LoVo (cell line): ENCODE measurements at places on chromosomes 11 and 22.

- DNase-seq, result peak; percentile 68
Observed at GRCh38 chr11:114166897-114167323, 107.4 kb downstream of the ZBTB16 start.

- DNase-seq, result no peak
Observed at GRCh38 chr11:27621405-27622161, 78.7 kb downstream of the BDNF start.

DNA sequence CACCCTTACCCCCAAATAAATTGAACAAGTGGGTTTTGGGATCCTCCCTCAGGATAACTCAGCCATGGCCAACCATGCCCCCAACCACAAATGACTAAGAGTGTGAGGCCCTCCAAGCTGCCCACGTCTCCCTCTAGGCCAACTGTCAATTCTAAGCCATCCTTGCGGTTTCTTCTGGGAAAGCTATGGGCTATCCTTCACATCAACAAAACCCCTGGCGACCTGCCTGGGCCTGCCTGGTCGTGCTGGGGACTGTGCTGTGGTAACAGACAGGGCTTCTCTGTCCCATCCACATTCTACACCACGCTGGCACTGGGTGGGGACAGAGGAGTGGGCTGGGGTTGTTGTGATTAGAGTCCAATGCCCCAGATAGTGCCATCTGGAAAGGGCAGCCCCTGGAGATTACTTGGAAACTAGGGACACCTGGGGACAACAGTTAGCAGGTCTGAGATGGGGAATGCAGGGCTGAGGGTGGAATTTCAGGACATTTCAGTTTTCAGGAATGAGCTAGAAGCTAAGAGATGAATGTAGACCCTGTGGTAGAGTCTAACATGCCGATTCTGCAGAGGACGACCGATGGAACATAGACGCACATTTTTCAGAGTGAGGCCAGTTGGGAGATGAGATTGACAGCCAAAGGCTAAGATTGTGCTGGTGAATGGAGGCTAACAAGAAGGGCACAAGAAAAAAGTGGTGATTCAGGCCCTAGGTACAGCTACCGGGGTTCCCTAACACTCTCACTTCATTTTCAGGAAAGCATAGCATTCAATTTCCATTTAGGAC lies 131.9 kb downstream of the RASSF10 start:
- peak; percentile 46 for DNase-seq

- no peak for DNase-seq
Observed at GRCh38 chr11:109309153-109309552, 112.8 kb upstream of the C11orf87 start.

DNA sequence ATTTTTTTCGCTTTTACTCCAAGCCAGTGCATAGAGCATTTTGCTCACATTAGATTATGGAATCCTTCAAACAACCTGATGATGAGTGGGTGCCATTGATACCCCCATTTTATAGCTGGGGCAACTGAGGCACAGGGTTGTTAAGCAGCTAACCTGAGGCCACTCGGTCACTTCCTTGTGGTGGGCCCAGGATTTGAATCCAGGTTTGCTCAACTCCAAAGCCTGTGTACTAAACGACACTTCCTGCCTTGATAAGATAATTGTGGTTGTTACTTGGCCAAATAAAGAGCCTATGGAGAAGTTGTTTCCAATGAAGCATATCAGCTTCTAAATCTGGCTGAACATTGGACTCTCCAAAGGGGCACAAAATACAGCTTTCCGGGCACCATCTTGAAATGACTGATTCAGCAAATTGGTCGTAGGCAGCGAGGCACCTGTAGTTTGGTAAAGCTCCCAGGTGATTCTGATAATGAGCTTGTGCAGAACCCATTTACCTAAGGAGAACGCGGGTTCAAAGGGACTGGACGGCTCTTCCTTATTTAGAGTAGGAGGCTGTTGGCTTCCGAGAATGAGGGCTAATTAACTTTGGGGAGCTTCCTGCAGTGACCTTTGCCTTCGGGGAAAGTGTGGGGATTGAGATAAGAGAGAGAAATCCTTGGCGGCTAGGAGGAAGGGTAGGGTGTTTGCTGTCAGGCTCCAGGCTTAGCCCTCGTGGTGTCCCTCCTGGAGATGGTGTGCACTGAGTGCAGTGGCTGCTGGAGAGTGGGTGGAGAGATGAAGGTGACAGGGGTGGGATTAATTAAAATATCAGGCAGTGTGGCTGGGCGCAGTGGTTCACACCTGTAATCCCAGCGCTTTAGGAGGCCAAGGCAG lies 17.5 kb upstream of the EHF start:
- DNase-seq, result peak; percentile 62

- peak; percentile 96 for DNase-seq
Observed at GRCh38 chr11:57761301-57762234, at the start of gene CTNND1. CTNND1 (plus strand) TSS chr11:57761802; CDS start chr11:57791479, 29,677 bp downstream.

DNA sequence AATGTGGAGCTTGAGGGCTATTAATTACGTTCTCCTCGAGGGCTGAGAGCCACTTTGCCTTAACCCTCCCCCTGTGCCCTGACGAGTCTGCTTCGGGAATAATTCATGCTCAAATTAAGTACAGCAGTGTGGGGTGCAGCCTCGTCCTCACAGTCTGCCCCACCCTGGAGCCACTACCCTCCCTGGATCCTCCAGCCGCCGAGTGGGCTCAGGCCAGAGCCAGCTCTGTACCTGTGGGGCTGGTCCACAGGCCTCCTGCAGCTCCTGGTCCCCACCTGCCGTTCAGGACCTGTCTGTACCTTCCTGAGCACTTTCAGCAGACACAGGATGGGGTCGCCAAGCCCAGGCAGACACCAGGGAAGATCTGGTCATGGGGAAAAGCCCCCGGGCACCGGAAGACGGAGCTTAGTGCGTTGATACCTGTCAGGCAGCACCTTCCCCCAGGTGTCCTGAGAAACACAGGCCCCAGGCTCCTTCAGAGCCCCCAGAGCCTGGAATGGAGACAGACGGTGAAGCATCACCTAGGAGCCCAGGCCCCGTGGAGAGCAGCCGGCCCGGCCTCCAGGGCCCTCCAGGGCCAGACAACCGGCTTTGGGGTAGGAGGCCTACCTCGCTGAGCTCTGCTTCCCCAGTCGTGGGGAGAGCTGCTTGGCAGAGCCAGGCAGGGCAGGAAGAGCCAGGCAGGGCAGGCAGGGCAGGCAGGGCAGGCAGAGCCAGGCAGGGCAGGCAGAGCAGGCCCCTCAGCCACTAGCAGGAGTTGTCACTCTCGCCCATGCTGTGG lies 9.7 kb downstream of the TSPAN32 start:
- DNase-seq, result no peak

DNA sequence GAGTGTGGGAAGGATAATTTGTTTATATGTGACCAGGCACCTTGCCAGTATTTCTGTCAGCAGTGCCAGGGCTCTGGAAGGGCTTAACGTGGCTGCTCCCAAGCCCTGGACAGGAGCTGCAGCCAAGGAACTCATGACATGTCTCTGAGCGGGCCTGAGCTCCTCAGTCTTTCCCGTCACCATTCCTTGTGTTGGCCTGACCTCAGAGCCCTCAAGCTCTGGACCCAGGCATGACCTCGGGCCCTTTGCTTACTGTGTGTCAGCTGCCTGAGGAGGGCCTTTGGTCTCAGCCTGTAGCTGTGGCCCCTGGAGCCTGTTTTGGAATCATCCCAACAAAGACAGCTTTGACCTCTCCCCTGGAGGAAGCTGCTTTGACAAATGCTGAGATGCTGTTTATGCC lies 264.1 kb upstream of the PLET1 start:
- DNase-seq, result no peak

DNA sequence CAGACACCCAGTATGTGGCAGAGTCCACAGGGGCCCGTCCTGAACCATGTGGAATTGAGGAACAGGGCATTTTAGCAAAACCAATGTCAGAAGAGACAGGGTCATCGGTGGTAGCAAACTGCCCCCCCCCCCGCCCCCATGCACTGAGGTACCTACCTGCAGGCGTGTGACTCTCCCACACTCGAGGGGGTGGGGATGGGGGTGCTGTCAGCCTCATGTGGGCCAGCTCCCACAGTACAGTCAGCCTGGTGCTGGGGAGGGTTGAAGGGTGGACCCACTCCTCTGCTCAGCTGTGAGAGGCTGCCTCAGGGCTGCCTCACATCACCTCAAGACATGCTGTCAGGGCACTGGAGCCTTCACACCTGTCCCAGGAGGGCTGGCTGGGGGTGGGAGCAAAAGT lies 10.7 kb upstream of the SUSD2 start:
- no peak for DNase-seq

- no peak for DNase-seq
Observed at GRCh38 chr11:122100037-122100755, 15.8 kb downstream of the BLID start.

DNA sequence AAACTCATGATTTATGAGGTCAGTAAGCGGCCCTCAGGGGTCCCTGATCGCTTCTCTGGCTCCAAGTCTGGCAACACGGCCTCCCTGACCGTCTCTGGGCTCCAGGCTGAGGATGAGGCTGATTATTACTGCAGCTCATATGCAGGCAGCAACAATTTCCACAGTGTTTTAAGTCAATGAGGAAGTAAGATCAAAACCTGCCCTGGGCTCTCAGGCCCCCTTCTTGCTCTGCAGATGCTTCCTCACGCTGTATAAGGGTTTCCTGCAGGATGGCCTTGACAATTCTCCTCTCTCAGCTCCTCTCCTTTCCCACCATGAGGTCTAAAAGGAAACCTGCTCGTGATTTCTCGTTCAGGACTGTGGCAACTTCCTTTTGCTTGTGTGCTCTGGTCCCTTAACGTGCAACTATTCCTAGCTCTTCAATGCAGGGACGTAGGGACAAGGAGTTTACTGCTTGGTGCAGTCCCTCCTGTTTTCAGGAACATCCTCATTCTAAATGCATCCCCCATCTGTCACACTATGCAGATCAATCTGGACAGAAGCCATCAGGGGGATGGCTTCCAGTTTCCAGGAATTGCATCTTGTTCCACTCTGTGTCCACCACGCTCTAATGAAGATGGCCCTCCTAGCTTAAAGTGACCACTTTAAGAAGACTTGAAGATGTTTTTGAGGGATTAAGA lies 64.3 kb upstream of the IGLL5 start:
- no peak for DNase-seq

GRCh38 chr11:130504317-130504716 lies 55.9 kb downstream of the ADAMTS15 start:
- DNase-seq, result no peak

DNA sequence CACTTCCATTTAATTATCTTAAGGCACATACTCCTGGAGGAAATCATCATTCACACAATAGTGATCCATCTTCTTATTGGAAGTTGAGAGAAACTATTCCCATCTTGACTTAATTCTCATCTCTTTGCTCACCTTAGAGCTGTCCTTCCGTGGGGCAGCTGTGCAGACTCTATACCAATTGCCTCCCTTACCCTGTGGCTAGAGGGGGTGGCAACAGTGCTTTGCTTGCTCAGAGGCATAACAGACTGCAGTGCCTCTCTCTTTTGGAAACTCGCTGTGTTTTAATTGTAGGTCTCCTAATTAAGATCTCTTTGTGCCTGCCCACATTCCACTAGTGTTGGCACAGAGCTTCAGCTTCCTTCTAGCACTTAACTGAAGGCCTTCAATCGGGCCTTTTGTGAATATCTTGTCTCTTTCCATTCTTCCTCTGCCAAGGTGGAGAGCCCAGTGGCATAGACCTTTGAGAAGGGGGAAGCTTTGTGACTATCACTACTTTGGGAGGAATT lies 5.5 kb downstream of the KMT2A start:
- no peak for DNase-seq

DNA sequence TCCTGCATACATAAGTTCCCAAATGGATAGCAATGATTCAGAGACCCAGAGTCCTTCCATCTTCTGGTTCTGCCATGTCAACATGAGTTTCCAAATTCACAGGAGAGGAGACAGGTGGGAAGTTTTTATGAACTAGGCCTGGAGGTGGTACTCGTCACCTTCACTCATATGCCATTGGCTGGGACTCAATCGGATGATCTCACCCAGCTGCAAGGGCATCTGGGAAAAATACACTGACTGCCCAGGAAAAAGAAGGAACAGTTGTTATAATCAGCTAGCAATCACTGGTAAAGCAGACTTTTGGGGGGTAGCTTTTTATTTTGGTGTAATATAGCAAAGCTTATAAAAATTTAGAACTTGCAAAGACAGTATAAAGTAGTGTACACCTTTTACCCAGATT lies 83.9 kb downstream of the OTOG start:
- DNase-seq, result no peak

- DNase-seq, result no peak
Observed at GRCh38 chr22:27437570-27437969, 364.0 kb downstream of the MN1 start.

DNA sequence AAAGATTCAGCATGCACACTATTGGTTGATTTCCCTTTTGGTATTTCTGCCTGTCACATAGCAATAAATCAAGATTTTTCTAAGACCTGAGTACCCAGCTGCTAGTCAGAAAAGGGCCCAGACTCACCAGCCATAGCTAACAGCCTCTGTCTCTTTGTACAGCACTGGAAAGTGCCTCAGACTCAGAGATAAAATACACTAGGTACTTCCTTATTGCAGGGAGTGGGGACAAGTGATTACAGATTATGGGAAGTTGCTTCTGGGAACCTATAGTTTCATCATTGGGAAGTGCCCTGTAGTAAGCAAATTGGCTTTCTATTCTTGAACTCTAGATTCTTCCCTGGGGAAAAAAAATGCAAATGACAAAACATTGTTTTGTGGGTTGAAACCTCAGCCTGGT lies at the start of gene CASP5:
CASP5 (minus strand) TSS at position 166 of the 400 bp plus-strand sequence; CDS start at position 134, 32 bp downstream.
- DNase-seq, result peak; percentile 36

DNA sequence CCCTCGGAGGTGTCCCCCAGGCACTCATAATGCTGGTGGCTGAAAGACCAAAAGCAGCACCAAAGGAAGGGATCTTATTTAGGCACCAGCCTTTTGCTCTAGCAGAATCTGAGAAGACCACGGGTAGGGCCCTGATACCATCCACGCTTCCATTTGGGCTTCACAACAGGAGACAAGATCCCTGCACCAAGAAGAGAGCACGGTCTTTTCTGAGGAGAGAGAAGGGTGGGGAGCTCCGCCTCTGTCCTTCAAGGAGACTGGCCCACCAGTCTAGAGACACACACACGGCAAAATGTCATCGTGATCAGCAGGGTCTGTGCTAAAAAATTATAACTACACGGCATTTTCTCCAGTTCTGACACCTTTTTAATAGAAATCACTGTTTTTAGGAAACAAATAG lies 9.8 kb downstream of the LARGE2 start:
- no peak for DNase-seq

- no peak for DNase-seq
Observed at GRCh38 chr11:99425596-99425995, 404.8 kb downstream of the CNTN5 start.

DNA sequence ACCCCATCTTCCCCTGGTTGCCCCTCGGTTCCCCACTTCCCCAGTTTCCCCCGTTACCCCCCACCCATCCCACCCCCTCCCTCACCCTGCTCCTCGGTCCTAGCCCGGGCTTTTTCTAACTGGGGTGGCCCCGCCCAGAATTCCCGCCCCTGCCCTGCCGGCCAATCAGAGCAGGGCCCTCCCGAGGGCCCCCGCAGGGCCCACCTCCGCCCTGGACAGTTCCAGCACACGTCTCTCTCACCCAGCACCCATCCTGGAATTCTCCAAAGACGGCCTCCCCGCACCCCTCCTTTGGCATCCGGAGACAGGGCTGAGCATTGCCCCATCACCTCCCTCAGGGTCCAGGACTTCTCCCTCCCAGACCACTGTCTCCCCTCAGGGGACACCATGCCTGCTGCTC lies at the start of gene H19:
H19 (minus strand) TSS at position 88 of the 400 bp plus-strand sequence.
- no peak for DNase-seq

- DNase-seq, result no peak
Observed at GRCh38 chr11:61912530-61912898, 4.9 kb downstream of the RAB3IL1 start.
